ENCODE measurements at places on chromosomes 4 and X.

DNA sequence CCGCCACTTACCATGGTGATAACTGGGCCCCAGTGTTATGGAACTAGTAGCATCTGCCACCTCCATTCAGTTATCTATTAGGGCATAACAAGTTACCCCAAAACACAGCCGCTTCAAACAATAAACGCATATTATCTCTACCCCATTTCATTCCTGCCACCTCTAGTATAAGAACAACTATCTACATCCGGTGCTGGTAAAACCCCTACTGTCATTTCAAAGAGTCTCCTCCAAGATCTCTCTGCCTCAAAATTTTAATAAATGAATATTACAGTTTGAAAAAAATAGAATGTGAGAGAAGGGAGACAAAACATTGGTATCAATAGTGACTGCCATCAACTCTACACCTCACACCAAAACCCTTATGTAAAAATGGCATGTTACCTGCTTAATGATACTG lies 35.5 kb upstream of the RBPJ start:
- no peak for DNase-seq

DNA sequence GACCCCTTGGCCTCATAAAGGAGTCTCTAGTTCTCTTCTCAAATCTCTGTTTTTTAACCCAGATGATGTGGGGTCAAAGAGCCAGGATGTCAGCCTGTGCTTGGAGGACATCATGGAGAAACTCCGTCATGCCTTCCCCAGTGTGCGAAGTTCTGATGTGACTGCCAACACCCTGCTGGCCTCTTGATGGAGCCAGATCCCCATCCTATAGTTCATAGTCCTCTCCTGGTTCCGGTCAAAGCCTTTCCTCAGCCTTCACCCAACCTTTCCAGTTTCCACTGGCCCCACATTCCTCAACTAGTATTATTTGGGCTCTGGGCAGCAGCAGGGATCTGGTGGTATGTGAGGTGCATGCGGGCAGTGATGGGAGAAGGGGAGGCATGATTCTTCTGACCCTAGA lies 30.7 kb downstream of the TAF7L start:
- no peak for DNase-seq

GRCh38 chrX:153688071-153688470 lies 345 bp downstream of the SLC6A8 start:
- no peak for DNase-seq

- no peak for DNase-seq
Observed at GRCh38 chr4:48589098-48589445, 99.0 kb downstream of the ZAR1 start.

DNA sequence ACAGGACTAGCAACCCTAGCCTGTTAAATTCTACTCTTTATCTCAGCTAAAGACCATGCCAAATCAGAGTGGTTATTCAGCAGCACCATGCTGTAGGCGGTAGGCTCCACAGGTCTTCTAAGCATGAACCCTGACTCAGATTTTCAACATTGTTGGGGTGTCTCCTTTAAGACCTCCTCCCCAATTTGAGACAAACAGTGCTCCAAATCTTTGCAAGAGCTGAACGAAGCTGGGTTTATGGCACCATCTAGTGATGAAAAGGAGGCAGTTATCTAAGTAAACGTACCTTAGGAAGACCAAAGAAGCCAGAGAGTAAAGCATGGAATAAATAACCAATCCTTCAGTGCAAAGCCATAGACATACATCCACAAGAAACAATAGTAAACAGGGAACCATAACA lies 334.5 kb upstream of the SLC7A11 start:
- DNase-seq: peak; percentile 2

GRCh38 chr4:10343656-10344055 lies 113.6 kb downstream of the ZNF518B start:
- DNase-seq: no peak

DNA sequence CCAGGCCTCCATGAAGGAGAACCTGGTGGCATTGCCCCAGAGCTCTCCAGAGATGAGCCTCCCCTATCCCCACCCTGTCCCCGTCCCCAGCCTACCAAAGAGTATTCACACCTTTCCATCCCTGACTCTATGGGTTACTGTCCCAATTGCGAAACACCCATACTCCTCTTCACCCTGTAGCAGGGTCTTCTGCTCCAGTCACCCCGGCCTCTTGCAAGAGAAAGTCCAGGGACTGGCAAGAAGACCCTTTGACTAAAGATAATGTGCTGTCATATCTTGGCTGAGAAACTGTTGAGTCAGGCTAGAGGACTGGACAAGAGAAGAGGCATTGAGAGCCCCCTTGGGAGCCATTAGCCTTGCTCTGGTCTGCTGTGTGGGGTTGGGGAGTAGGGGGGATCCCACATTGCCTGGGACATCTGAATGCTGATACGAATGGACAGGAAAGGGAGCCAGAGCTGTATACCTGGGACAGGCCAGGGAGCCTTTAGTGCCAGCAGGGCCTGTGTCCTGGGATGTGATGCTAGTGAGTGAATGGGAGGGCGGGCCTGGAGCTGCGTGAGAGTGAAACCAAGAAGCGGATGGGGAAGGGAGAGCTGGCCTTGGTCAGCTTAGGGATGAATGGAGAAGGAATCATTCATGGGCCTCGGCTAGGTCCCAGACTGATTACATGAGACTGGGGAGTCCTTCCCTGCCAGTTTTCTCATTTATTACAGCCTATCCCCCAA lies 27.1 kb downstream of the NALF2 start:
- DNase-seq: no peak

GRCh38 chr4:168879188-168879587 lies 130.9 kb downstream of the CBR4 start:
- no peak for DNase-seq

DNA sequence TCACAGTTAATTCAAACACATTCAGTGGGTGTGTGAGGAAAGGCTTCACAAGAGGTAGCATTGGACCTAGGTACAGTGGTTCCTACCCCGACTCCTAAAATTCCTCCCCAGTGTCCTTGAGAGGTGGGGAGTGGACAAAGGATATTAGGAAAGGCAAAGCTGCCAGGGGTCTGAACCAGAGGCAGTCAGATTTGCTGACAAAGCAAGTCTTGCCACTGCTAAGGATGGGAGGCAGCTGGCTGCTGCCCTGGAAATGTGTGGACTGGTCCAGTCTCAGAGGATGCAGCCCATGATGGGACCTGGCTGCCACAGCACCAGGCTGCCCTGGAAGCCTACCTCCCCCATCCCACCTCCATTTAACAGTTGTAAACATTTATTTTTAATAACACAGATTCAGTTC lies 4.1 kb upstream of the PHF8 start:
- no peak for DNase-seq

DNA sequence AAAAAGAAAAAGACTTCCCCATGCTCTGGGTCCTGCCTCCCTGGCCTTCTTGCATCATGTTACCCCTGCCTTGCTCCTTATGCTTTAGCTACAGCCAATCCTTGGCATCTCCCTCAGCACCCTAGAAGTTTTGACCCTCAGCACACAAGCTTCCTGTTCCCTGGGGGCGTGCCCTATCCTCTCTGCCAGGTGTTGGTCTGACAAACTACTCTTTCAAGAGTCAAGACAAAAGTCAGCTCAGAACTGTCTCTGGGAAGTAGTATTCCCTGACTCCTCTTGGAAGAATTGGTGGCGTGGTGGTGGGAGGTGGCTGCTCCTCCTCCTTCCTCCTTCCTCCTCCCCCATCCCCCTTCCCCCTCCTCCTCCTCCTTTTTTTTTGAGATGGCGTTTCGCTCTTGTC lies 41.0 kb downstream of the PRPS1 start:
- no peak for DNase-seq

DNA sequence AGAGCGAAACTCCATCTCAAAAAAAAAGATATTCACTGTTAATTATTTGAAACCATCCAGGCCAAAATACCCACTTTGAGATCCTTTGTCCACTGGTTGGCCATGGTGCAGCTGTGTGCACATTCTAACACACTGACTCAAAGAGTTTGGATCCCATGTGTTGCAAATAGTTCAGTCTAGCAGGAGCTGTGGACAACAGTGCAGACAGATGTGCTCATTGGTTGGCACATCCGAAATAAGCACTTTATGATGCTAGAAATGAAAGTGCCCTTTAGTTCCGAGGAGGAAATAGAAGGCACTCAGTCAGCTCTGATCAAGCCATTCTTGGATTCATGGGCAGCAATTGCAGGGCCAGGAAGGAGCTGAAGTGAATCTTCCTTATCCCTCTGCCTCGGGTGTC lies 63.0 kb upstream of the TMEM150C start:
- DNase-seq: no peak

GRCh38 chr4:38560768-38561558 lies 103.0 kb upstream of the KLF3 start:
- DNase-seq: peak; percentile 89

GRCh38 chrX:38754818-38755718 lies 46.2 kb upstream of the MID1IP1 start:
- DNase-seq: no peak

DNA sequence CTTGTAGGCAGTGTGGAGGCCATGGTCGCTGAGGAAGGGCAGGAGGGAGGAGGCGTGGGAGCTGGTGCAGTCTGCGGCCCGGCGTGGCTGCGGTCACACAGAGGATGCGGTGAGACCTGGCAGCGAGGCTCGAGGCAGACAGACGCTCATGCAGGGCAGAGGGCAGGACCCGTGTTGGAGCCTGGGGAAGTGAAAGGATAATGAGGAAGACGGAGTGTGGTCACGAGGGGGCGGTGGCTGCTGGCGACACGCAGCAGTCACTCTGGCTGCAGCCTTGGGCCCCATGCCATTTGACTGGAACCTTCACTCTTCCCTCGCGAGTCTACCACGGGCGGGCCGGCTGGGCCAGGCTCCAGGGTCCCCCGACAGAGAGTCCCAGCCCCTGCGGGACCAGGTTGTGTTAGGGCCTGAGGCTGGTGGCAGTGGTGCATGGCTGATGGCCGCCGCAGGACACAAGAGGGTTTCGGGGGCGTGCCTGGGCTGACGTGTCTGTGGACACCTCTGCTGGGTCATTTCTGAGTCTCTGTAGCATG lies 68.8 kb upstream of the HGFAC start:
- DNase-seq: no peak

GRCh38 chrX:138082251-138082650 lies 516.3 kb downstream of the ZIC3 start:
- no peak for DNase-seq

- DNase-seq: no peak
Observed at GRCh38 chr4:7941111-7941964, 1.7 kb upstream of the AFAP1 start.

DNA sequence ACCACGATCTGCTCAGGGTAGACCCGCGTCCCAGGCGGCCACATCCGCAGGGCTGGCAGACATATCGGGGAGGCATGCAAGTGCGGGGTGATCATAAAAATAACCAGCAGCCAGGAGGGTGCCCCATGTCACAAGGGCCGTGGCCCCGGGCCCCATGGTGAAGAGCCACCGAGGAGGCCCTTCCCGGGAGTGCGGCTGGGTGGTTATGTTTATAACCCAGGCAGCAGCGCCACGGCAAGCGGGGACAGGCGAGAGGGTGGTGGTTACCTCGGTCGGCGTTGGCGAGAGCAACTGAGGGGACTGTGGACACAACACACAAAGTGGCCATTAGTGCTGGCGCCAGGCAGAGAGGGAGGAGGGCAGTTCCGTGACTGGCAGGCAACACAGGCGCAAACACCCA lies 92.7 kb upstream of the AFAP1 start:
- no peak for DNase-seq

DNA sequence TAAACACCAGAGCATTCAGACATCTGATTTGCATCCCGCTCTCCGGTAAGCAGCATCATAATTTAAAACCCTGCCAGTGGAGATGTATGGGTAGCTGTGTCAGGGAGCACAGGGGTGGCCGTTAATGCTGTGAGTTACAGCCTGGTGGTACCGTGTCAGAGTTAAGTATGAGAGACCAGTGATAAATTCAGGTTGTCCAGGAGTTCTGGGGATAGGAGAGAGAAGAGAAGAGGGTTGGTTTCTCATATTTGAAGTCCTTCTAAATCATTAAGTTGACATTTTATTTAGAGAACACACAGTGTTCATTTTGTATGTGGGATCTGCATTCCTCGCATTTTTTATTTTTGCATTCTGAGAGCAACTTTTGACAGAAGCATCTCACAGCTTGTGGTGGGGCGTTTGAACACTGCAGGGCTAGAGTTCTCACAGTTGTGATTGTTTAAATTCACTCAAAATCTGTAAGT lies 157.6 kb downstream of the DCLK2 start:
- no peak for DNase-seq

DNA sequence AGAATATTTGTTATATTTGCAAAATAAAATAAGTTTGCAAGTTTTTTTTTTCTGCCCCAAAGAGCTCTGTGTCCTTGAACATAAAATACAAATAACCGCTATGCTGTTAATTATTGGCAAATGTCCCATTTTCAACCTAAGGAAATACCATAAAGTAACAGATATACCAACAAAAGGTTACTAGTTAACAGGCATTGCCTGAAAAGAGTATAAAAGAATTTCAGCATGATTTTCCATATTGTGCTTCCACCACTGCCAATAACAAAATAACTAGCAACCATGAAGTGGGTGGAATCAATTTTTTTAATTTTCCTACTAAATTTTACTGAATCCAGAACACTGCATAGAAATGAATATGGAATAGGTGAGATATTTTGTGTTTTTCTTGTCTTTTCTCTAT lies at the start of gene AFP:
Gene AFP, plus strand, starts transcription at position 238 of the 400 bp plus-strand sequence. Its CDS starts 42 bp downstream, at position 280.
- no peak for DNase-seq

- DNase-seq: no peak
Observed at GRCh38 chr4:127479031-127479622, 153.6 kb upstream of the INTU start.

- no peak for DNase-seq
Observed at GRCh38 chr4:110963662-110964280, 340.9 kb upstream of the PITX2 start.

GRCh38 chr4:26985873-26986272 lies 125.2 kb downstream of the STIM2 start:
- DNase-seq: peak; percentile 53

DNA sequence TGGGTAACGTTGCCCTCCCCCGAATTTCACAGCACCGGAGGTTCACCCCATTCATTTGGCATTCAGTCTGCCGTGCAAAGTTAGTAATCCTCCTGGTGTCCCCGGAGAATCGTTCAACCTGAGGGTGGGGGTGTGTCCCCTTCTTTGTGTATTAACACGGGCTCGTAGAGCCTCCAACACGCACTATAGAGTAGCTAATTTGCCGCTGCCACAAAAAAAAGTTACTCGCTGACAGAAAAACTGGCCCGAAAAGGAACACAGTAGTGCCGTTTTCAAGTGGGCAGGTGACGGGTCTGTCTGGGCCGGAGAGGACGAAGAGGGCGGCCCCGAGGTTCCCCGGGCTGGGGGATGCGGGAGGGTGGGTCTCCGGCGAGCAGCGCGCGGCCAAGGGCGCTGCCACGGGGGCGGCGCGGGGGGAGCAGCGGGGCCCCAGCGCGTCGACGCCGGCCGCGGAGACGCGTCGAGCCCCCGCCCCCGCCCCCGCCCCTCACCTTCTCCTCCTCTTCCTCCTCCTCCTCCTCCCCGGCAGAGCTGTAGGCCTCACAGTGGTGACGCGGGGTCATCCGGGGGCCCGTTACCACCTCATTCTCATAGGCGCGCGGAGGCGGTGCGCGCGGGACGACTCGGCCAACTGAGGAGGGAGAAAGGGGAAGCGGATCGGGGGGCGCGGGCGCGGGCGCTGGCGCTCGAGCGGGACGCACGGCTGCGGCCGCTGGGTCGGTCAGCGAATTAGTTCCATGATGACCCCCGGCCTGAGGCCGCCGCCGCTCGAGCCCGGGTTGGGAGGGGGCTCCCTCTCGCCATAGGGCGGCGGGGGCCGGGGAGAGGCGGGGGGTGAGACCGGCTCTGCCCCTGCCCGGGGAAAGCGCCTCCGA lies 571 bp downstream of the CCNI start:
- DNase-seq: peak; percentile 87

Measured in activated CD4-positive, alpha-beta T cell treated with anti-CD3 and anti-CD28 coated beads, Interleukin-2, amount 50 U/mL, for 16 hours (primary cell).